ENCODE measurements at places on chromosomes 4 and X. TPM values are rescaled to one million over a fixed set of nuclear protein-coding genes. Genes with fewer than 3 reads are reported as not detected.
A peak's percentile ranks its signal among the peaks of the same experiment; 100 is the strongest.

GRCh38 chr4:168920441-168921065 is 89.5 kb downstream of the CBR4 start:
- no peaks in the 10 kb centered on the region for H3K4me1 ChIP-seq
- DNase-seq = no peak
- no peak overlapping the region for H3K4me3 ChIP-seq
- H3K27ac ChIP-seq = peak overlapping the region; percentile 1

DNA sequence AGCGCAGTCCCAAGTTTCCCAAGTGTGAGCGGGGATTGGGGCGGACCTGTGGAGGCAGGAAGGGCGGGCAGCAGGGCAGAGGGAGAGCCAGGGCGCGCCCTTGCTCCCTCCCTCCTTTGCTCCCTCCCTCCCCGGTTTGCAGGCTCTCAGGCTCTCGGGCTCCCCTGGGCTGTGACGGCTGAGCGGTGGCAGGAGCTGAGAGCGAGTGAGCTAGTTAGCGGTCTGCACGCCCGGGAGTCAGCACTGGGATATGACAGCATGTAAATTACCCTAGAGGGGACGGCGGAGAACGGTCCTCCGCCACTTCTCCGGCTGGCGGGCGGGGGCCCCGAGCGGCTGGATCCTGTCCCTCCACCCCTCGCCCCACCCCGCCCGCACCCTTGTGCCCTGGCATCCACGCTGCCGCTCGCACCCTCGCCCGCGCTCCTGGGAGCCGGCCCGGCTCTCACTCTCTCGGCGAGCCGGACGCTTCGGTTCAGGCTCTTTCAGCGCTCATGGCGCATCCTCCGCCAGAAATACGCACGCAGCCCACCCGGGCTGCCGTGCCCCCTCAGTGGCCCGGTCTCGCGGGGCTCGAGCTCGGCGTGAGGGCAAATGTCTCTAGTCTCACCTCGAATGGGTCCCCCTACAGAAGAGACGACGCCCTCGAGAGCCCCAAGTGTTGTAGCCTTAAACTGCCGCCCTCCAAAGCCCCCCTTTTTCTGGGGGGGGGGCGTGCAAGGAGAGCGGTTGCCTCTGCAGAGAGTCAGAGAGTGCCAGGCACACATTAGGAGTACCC is at the start of gene TSC22D3:
TSS of gene TSC22D3 (minus strand) at position 54 of the 778 bp plus-strand sequence. CDS start 368 bp downstream, outside the sequence.
- H3K36me3 ChIP-seq = no peaks in the 10 kb centered on the region
- DNase-seq = peak; percentile 92
- H3K4me3 ChIP-seq = peak within 1 kb of the TSS; percentile 72
- H3K27ac ChIP-seq = peak within 1 kb of the TSS; percentile 84
- peaks cover 6% of the 10 kb centered on the region for H3K4me1 ChIP-seq

UGT2B15 gene
- not detected for total RNA-seq

INTS6L gene
- total RNA-seq = 0.38 TPM

Measured in psoas muscle (tissue), 8 donors.